ENCODE measurements at places on chromosomes 11 and 22.

DNA sequence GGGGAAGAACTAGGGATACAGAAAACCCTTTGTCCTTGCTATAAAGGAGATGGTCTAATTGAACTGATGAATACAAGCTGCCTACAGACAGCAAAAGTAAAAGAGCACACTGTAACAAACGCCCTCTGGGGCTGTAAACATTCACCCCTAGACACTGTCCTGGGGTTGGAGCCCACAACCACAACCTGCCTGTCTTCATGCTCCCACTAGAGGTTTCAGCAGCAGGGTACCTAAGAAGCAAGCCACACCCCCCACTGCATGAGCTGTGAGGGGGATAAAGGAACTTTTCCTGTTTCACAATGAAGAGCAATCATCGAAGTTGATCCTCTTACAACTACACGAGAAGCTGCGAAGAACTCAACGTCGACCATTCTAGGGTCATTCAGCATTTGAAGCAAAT lies 90.5 kb upstream of the LUZP2 start:
- no peak for DNase-seq

- DNase-seq, result no peak
These were observed 196.0 kb downstream of the CEP164 start for GRCh38 chr11:117523680-117524079.

DNA sequence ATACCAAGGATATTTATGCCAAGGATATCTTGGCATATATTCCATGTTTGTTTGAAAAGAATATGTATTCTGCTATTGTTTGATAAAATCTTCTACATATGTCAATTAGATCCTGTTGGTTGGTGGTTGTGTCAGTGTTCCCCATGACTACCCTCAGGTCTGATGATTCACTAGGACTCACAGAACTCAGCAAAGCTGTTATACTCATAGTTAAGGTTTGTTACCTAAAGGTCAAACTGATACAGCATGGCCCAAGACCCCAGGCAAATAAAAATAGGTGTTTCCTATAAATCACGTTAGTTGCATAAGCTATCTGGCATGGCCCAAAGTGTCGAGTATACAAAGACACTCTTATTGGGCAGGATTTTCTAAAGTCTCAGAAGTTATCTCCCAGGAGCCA lies 30.2 kb upstream of the B3GNT6 start:
- no peak for DNase-seq

DNA sequence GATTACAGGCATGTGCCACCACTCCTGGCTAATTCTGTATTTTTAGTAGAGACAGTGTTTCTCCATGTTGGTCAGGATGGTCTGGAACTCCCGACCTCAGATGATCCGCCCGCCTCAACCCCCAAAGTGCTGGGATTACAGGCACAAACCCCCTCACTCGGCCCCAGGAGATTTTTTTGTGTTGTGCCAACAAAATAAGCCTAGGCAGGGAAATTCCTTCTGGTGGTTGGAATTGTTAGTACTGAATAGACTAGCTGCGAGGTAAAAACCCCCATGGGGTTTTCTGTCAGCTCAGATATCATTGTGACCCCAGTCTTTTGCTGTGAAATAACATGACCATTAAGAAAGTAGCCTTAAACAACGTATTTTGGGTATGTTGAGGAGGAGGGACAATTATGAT lies 144.9 kb downstream of the BCR start:
- no peak for DNase-seq

GRCh38 chr11:115324581-115325432 lies 179.4 kb downstream of the CADM1 start:
- DNase-seq, result no peak

DNA sequence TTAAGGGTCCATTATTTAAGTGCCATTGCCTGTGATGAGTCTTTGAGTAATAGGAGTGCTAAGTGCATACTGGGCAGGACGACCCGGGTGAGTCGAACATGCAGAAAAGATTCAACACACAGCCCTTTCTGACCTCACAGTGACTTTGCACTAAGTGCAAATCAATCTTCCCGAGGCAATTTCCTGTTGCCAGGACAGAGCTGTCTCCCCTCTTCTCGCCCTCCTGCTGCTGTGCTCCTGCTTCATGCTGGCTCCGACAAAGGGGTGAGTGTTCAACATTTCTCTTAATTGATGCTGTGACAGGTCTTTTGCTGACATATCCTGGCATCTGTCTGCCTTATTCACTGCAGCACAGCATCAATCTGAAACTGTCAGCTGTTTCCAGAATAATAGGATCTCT lies 42.0 kb downstream of the MCHR1 start:
- no peak for DNase-seq

- no peak for DNase-seq
These were observed 16.1 kb downstream of the TP53AIP1 start for GRCh38 chr11:128926437-128927107.

- DNase-seq, result no peak
These were observed 34.0 kb upstream of the TFIP11 start for GRCh38 chr22:26546282-26546681.
